ENCODE measurements at places on chromosomes 11 and 22. TPM values are rescaled to one million over a fixed set of nuclear protein-coding genes. Genes with fewer than 3 reads are reported as not detected.

DNA sequence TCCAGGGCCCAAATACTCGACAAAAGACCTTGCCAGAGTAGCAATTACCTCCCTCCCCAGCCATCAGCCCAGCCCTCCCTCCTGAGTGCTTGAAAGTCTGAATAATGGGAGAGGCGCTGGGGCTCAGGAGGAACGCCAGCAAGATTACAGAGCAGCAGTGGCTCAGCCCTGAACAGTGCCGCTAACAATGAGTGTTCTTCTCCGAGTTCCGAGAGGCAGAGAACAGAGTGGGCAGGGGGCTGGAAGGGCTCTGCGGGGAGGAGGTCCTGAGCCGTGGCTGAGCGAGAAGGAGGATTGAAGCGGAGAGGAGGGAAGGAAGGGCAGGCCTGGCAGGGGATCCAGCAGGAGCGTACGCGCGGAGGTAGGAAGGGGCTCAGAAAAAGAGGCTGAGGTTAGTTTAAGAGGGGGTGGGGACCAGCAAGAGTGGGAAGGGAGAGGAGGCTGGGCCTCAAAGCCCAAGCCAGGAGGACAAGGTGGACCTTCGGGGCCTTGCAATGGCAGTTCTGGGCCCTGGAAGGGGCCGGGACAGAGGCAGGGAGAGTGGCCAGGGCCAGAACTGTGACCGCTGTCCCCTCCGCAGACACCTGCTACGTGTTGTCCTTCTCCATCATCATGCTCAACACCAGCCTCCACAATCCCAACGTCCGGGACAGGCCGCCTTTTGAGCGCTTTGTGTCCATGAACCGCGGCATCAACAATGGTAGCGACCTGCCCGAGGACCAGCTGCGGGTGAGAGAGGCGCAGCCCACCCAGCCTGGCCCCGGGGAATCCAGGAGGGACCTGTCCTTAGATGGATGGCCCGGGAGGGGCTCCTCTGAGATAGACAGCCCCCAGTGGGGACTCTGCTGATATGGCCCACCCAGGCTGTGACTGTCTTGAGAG lies 20.6 kb downstream of the CYTH4 start:
- DNase-seq, result no peak
- peak overlapping the region; percentile 91 for H3K27ac ChIP-seq
- H3K36me3 ChIP-seq, result peaks cover 40% of the 10 kb centered on the region
- peaks cover 77% of the 10 kb centered on the region for H3K4me1 ChIP-seq

DNA sequence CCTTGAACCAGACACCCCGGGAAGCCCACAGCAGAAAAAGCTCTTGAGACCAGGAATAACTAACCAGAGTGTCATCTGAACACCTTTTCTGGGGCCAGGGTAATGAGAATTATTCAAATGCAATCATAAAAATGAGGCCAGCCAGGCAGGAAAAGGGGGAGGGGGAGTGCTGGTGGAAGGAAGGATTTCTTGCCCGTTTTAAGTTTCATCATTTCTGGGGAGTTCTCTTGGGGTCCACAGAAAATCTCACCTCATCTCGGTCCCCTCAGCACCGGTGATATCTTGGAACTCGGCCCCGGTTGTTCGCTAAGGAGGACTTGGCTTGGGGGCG lies 495 bp upstream of the PKNOX2 start:
- no peak overlapping the region for H3K27ac ChIP-seq
- no peak overlapping the region for H3K4me3 ChIP-seq
- peaks cover 16% of the 10 kb centered on the region for H3K4me1 ChIP-seq
- no peaks in the 10 kb centered on the region for H3K36me3 ChIP-seq
- peaks cover 72% of the 10 kb centered on the region for H3K27me3 ChIP-seq

ENTHD1 gene
- 0.20 TPM for total RNA-seq

GALNT18 gene
- 10.0 TPM for total RNA-seq

DNA sequence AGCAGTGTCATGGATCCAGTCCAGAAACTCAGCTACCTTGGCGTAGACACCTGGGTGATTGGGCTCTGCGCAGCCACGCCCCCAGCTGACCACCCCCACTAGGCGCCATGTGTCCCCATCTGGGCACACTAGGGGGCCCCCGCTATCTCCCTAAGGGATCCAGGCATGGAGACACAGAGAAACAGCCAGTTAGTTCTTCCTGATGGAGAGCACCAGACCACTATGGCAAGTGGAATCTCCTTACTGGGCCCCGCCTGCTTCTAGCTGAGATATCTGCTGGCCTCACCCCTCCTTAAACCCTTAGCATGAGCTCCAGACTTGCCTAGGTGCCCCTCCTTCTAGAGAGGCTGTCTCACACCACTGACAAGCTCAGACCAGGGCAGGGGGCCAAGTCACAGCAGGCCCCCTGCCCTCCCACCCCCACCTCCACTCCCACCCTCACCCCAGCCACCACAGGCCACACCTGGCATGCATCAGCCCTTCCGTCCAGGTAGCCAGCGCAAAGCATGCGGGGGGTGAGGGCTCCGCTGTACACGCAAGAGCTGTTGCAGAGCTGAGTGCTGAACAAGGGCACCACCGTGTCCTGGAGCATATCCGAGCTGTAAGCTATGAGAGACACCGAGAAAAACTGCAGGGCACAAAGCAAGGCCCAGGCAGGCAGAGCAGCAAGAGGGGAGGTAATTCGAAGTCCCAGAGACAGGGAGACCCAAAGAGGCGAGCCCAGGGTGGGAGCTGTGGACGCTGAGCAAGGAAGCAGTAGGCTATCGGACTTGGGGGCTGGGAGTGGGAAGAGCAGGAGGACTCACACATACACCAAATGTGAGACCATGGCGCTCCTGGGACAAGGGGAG lies 16.1 kb downstream of the TMPRSS5 start:
- H3K27me3 ChIP-seq, result no peaks in the 10 kb centered on the region
- H3K36me3 ChIP-seq, result no peaks in the 10 kb centered on the region
- no peak overlapping the region for H3K4me3 ChIP-seq
- no peaks in the 10 kb centered on the region for H3K4me1 ChIP-seq
- no peak overlapping the region for H3K27ac ChIP-seq

RAB39A gene
- not detected for total RNA-seq

DNA sequence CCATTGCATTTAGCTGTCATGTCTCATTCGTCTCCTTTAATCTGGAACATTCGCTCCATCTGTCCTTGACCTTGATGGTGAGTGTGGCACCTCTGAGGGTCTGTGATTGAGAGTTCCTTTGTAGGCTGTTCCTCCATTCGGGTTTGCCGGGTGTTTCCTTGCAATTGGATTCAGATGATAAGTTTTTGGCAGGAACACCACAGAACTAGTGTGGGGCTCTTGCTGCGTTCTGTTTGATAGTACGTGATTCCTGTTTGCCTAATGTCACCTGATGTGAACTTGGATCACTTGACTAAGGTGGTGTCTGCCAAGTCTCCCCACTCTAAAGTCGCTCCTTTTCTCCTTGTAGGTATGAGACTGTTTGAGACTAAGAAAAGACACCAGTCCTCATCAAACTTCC lies 109.7 kb upstream of the TMEM45B start:
- no peak for DNase-seq
- no peak overlapping the region for H3K27ac ChIP-seq
- H3K36me3 ChIP-seq, result no peaks in the 10 kb centered on the region
- H3K4me3 ChIP-seq, result no peak overlapping the region

BUD13 gene
- 37.0 TPM for total RNA-seq

GRCh38 chr11:620201-620600 lies 4.5 kb upstream of the IRF7 start:
- H3K36me3 ChIP-seq, result peaks cover 4% of the 10 kb centered on the region
- no peak overlapping the region for H3K4me3 ChIP-seq
- no peak overlapping the region for H3K27ac ChIP-seq
- H3K27me3 ChIP-seq, result peaks cover 3% of the 10 kb centered on the region

DNA sequence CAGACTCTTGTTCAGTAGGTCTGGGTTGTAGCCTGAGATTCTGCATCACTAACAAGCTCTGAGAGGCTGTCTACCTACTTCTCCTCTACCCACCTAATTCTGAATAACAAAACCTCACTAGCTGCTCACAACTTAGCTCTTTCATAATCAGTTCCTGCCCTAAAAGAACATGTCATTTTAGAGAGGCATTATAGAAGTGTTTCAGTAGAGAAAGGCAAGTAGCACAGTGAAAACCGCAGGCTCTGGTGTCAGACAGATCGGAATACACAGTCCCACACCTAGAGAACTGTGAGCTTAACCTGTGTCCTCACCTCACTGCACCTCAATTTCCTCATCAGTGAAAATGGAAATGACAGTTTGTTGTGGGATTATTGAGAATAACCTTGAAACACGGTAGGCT lies 1337.6 kb upstream of the TENM4 start:
- H3K27me3 ChIP-seq, result no peaks in the 10 kb centered on the region
- no peak overlapping the region for H3K4me3 ChIP-seq
- H3K27ac ChIP-seq, result no peak overlapping the region
- no peaks in the 10 kb centered on the region for H3K4me1 ChIP-seq

GGTLC3 gene
- total RNA-seq, result not detected

DNA sequence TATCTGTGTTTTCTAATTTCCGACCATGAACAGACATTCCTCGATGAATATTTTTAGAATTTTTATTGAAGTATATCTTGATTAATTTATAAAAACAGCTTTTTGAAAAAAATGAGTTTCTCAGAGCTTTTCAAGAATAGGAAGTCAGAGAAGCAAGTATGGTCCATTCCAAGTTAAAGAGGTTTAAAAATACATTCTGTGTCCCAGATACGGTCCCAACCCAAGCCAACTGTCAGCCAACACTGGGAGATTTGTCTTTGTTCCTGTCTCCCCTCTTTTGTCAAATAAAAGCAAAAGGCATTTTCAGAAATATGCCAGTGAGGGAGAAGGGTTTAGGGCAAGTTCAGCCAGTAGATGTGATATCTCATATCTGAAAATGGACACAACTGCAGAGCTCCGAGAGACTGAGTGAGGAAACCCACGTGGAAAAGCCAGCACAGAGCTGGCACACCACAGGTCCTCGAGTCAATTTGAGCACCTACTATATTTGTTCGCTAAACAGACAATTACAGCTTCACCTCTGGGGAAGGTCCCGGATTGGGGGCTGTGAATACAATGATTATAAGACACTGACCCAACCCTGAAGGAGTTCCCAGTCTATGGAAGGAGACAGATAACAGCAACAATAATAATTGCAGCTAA lies 59.8 kb downstream of the C11orf91 start:
- no peak overlapping the region for H3K4me3 ChIP-seq
- H3K36me3 ChIP-seq, result no peaks in the 10 kb centered on the region

GRCh38 chr11:66846671-66847091 lies 3.4 kb downstream of the RCE1 start:
- peaks cover 24% of the 10 kb centered on the region for H3K4me1 ChIP-seq
- H3K36me3 ChIP-seq, result peaks cover 14% of the 10 kb centered on the region
- no peak overlapping the region for H3K27ac ChIP-seq
- H3K4me3 ChIP-seq, result no peak overlapping the region
- H3K27me3 ChIP-seq, result no peaks in the 10 kb centered on the region

CDC42BPG gene
- total RNA-seq, result 0.46 TPM

DNA sequence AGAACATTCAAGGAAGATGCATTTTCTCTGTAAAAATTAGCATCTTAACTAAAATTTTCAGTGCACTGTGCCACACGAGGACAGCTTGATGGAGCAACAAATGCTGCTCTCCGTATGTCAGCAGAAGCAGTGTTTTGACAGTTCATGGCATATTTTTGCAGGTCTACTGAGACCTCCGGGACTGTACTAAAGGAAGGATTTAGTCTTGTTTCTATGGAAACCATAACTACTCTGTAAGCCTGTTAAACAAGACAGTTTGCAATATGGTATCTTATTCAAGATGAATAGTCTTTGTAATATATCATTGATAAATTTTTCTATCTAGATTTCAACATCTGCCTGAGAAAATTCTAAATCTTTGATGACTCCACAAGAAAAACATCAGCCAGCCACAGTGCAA lies 184.0 kb upstream of the GUCY1A2 start:
- no peak overlapping the region for H3K27ac ChIP-seq
- no peaks in the 10 kb centered on the region for H3K36me3 ChIP-seq
- no peak overlapping the region for H3K4me3 ChIP-seq
- no peaks in the 10 kb centered on the region for H3K27me3 ChIP-seq

GRCh38 chr11:122745111-122745510 lies 89.6 kb downstream of the UBASH3B start:
- H3K4me3 ChIP-seq, result no peak overlapping the region
- H3K36me3 ChIP-seq, result peaks cover 12% of the 10 kb centered on the region
- H3K27ac ChIP-seq, result no peak overlapping the region

OSBPL5 gene
- 7.3 TPM for total RNA-seq

- H3K27ac ChIP-seq, result no peak overlapping the region
- no peaks in the 10 kb centered on the region for H3K4me1 ChIP-seq
- no peak overlapping the region for H3K4me3 ChIP-seq
Observed at GRCh38 chr22:43897751-43898261, 6.0 kb upstream of the PNPLA5 start.

All from activated naive CD8-positive, alpha-beta T cell treated with anti-CD3 and anti-CD28 coated beads for 36 hours (primary cell).